ENCODE measurements at places on chromosomes 11 and 22.

DNA sequence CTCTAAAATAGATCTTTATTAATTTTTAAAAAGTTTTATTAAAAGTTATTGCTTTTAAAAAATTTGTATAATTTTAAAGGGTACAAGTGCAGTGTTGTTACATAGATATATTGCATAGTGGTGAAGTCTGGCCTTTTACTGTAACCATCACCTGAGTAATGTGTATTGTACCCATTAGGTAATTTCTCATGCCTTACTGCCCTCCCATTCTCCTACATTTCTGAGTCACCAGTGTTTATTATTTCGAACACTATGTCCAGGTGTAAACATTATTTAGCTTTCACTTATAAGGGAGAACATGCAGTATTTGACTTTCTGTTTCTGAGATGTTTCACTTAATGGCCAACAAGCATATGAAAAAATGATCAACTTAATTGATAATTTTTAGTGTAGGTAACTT, 2.3 kb downstream of the OR51G1 start:
- DNase-seq: no peak

DNA sequence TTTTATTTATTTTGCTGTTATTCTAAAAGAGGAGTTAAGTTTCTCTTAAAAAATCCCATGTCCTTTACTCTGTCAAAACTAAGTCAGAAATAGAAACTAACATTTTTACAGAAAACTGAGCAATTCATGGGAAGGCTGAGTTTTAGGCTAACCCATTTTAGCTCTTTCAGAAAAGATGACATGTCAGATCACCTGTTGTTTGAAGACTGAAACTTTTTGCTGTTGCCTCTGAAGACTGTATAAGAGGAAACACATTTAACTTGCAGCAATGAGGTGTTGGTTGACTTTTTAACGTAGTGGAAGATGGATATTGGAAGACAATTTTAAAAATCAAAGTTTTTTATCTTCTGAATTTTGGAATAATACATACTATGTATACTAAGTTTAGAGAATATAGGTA, 115.4 kb downstream of the METTL15 start:
- DNase-seq: no peak

DNA sequence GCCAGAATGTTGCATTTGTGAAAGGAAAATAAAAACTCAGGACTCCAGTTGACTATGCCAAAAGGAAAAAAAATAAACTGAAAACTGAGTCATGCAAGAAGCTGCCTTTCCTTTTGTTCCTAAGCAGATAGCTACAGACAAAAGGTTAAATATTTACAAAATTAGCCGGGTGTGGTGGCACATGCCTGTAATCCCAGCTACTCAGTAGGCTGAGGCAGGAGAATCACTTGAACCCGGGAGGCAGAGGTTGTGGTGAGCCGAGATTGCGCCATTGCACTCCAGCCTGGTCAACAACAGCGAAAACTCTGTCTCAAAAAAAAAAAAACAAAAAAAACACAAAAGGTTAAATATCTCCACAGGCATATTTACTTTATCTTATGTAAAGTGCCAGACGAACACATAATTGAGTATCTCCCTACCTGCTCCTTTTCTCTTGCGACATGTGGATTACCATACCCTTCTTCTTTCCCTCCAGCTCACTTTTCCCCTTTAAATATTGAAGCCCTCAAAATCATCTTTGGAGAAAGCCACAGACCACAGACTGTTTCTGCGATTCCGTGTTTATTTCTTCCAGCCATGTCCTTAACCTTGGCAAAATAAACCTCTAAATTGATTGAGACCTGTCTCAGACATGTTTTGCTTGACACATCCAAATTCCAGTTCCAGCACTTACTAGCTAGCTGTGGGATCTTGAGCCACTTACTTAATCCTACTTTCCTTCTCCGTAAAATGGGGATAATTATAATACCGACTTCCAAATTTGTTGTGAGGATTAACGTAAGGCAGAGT, 2.3 kb upstream of the SMPD1 start:
- no peak for DNase-seq

DNA sequence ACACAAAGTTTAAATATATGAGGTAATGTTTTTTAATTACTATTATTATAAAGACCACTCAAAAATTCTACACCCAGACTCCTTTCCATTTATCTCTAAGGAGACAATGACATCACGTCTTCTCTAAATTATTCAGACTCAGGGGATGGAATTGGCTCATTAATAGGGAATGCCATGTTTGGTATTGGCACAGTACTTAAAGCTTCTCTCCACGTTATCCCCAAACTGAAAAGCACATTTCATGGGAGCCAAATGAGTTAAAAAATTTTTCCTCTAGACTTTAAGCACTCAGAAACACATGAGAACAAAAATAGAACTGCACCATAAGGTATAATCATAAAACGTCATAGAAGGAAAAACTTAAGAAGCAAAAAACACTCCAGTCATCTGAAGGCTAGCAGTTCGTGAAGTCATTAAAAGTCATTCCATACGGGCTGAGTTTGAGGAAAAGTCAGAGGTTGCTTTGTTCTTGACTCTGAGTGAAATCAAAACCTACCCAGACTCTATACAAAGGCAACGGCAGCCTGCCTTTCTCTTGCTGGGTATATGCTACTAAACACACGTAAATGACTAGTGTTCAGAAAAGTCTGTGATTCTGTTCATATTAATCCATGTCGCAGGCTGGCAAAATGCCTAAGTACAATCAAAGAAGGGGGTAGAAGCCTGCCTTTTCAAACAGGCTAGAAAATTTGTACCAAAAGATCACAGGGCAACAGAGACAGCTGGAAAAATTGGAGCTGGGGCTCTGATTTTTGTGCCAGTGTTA, 8.7 kb upstream of the MPPED2 start:
- DNase-seq: no peak

GRCh38 chr22:38411016-38411415, 44.0 kb downstream of the KCNJ4 start:
- DNase-seq: no peak

- no peak for DNase-seq
Observed at GRCh38 chr22:27299181-27300085, 502.1 kb downstream of the MN1 start.

GRCh38 chr22:41001722-41002122, 50.5 kb downstream of the RBX1 start:
- no peak for DNase-seq

GRCh38 chr22:45632791-45633515, 38.7 kb upstream of the ATXN10 start:
- no peak for DNase-seq

DNA sequence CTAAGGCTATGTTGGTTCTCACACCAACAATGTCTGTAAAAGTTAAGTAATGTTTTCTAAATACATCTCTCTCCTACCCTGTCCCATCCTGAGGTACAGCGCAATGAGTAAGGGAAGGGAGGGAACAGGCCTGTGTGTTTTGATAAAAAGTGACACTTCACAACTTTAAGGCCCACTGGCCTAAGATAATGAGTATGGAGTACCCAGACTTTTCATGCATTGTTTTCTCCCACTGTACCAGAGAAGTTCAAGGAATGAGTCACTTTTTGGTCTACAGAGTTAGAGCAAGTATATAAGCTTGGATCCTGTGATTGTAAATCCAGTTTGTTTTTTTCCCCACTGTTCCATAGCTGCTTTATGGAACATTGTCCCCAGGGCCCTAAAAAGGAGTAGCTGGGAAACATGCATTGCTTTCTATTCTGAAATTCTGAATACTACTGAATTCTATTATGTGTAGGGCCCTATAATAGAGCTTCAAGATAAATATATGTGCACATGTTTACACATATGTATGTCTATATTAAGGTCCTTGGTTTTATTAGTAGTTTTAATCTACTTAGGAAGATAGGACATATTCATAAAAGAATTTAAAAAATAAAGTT, 29.8 kb downstream of the KCNE3 start:
- DNase-seq: no peak

DNA sequence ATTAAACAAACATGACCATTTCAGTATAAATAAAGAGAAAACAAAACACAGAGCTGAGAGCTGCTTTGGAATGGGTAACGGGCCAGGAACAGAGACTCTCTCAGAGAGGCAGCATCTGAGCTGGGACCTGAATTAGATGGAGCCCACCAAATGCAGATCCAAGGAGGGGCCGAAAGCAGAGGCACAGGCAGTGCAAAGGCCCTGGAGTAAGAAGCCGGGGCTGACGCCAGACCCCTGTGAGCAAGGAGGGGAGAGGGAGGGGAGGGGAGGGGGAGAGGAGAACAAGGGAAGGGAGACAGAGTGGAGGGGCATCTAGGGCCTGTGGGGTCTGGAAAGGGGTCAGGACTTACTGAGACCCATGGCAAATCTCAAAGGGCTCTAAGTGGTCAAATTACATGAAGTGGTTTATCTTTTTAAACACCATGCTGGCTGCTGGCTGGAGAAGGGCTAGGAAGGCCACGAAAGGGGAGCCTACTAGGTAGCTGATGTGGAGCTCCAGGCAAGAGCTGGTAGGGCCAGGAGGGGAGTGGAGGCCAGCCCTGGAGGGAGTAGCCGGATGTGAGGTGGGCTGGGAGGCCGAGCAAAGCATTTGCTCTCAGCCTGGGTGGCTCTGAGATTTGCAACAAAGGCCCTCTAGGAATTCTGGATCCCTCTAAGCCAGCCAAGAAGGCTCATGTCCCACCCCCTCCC, 3.2 kb downstream of the OSBPL5 start:
- DNase-seq: no peak

GRCh38 chr11:71447791-71448256, 369 bp downstream of the DHCR7 start:
- DNase-seq: no peak

DNA sequence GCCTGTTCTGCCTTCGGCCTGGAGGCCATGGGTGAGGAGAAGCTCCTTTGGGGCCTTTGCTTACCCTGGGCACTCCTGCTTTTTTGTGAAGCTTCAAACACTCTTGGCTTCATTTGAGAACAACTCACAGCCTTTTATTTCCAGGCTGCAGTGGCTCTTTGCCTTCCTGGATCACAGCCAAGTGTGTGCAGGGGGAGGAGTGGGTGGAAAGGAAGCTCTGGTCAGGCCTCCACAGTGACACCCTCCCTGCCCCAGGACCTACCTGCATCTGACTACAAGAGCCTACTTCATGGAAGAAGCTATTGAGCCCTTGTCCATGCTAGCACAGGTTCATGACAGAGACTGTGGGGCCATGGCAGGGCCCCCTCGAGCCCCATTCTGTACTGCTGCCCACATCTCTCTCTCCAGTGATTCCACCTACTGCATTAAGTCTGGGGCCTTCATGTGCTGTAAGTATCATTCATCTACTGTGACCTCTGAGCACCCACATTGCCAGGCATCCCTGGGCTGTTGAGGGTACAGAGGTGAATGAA, 52.3 kb downstream of the GAB4 start:
- DNase-seq: no peak

- DNase-seq: no peak
Observed at GRCh38 chr11:75939992-75940391, 125.0 kb downstream of the UVRAG start.

GRCh38 chr11:123388640-123389039, 41.4 kb upstream of the GRAMD1B start:
- DNase-seq: no peak

DNA sequence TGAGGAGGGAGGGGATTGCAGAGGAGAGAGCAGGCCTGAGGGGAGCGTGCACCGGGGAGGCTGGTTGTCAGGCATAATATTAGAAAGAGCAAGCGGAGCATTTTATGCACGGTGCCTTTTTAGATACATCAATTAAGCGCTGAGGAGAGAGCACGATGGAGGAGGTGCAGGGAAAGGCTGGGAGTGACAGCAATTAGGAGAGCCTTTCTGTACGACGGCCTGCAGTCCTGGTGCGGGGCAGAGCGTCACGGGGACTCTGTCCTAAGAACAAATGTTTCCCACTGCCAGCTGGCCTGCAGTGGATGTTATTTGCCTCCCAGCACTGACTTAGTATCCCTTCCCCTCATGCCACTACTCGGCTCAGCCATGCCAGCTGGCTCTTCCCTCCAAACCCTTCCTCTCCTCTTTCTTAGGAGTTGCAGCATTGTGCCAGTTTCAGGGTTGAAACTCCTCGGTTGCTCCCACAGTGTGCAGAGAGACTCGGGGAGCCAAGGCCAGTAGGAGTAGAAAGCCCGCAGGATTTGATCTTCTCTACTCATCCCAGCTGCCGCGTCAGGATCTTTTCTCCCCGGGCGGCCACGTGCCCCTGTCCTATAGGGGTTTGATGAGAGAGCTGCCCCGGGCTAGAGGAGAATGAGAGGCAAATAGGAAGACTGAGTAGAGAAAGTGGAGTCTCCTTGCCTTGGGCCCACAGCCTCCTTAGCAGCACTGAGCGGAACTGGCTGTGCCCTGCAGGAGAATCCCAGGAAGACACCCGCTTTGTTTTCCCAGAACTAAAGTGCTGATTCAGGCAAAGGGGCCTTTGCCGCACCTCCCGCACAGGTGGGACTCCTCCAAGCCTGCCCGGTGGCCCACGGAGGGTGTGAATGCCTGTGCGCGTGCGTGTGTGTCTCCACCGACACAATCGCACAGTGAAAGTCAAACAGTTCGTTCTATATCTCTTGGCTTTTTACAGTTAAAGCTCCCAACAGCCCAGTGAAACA, 875.3 kb downstream of the NTM start:
- DNase-seq: no peak

GRCh38 chr11:35804451-35805040, 139.3 kb upstream of the LDLRAD3 start:
- DNase-seq: no peak

DNA sequence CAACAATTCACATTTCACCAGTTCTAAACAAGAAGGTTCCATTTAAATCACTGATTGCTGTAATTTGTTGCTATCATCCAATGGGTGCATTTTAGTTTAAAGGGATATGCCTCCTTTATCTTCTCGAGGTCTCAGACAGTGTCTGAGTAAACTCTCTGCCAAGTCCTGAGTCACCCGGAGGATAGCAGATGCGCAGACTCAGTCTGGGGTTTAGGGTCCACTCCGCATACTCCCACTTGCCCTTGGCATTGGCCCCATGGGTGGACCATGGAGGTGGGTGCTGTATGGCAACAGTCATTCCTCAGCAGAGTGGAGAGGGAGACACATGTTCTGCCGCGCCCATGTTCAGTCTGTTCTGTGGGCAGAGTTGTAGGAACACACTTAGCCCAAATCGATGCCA, 65.4 kb upstream of the CRTAM start:
- DNase-seq: no peak

DNA sequence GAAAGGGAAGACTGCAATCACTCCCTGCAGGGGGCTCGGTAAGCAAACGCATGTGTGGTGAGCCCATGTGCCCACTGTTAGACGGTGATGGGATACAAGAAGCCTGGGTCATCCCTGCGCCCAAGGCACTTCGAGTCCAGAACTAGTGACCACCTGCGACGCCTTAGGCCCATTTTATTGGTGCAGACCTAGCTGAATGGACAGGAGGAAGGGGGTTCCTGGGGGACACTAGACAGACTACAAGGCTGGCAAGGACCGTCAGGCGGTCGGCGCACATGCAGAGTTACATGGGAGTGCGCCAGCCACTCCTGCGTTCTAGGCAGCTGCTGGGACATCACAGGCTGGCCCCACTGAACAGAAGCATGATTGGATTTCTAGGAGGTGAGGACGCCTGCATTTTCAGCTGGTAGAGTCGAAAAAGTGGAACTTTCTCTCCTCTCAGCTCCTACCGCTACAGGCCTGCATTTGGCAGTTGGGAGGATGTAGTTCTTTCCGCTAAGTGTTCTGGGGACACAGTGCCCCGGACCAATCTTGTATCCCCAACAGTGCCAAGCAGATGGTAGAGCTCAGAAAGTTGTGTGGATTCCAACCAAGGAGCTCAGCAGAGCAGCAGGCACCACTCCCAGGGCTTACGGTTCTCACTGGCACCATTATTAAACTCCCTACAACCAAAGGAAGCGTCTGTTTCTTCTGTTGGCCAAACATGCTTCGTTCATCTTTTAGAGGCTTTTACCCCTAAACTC, 35.7 kb downstream of the BID start:
- DNase-seq: no peak
